ENCODE measurements at places on chromosomes 3 and 15. TPM values are rescaled to one million over a fixed set of nuclear protein-coding genes. Genes with fewer than 3 reads are reported as not detected.

GRCh38 chr3:195076981-195077610 is 193.9 kb downstream of the XXYLT1 start:
- DNase-seq, result no peak
- no peaks in the 10 kb centered on the region for H3K4me1 ChIP-seq
- H3K4me3 ChIP-seq, result no peak overlapping the region
- H3K36me3 ChIP-seq, result no peaks in the 10 kb centered on the region

GOLGA6B gene
- not detected for total RNA-seq

PIF1 gene
- total RNA-seq, result 8.1 TPM

ECT2 gene
- 63.9 TPM for total RNA-seq

CRYBG3 gene
- total RNA-seq, result 7.2 TPM

- no peaks in the 10 kb centered on the region for H3K27me3 ChIP-seq
- peaks cover 4% of the 10 kb centered on the region for H3K36me3 ChIP-seq
- no peak overlapping the region for H3K4me3 ChIP-seq
- H3K27ac ChIP-seq, result no peak overlapping the region
Measured at GRCh38 chr3:32495609-32496008, 7.0 kb downstream of the CMTM6 start.

- no peaks in the 10 kb centered on the region for H3K27me3 ChIP-seq
- H3K4me1 ChIP-seq, result peaks cover 17% of the 10 kb centered on the region
- H3K4me3 ChIP-seq, result no peak overlapping the region
- no peak overlapping the region for H3K27ac ChIP-seq
Measured at GRCh38 chr3:40713795-40714194, 189.0 kb downstream of the ZNF621 start.

DNA sequence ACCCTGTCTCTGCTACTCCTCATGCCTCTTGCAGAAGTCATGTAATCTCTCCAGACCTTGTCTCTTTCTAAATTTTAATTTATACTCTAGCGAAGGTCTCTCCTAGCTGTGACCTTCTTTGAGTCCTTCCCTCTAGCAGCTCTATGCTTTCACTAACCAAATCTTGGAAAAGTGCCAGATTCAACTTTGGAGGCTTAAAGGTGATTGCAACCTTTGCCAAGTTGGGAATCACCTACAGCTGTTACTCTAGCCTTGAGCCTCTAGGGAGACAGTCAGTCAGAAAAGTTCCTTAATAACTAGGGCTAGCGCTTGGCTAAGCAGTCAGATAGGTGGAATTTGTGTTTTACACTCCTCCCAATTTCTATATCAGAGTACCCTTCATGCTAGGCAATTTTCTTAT is 46.1 kb upstream of the ABI3BP start:
- H3K36me3 ChIP-seq, result no peaks in the 10 kb centered on the region
- peaks cover 56% of the 10 kb centered on the region for H3K4me1 ChIP-seq
- H3K4me3 ChIP-seq, result no peak overlapping the region
- DNase-seq, result peak; percentile 83
- H3K27ac ChIP-seq, result no peak overlapping the region
- no peaks in the 10 kb centered on the region for H3K27me3 ChIP-seq

Measured in MCF 10A (cell line).